ENCODE measurements at places on chromosomes 1 and 21.

- peak; percentile 37 for DNase-seq
Measured at GRCh38 chr1:51189421-51190073, 46.5 kb upstream of the RNF11 start.

DNA sequence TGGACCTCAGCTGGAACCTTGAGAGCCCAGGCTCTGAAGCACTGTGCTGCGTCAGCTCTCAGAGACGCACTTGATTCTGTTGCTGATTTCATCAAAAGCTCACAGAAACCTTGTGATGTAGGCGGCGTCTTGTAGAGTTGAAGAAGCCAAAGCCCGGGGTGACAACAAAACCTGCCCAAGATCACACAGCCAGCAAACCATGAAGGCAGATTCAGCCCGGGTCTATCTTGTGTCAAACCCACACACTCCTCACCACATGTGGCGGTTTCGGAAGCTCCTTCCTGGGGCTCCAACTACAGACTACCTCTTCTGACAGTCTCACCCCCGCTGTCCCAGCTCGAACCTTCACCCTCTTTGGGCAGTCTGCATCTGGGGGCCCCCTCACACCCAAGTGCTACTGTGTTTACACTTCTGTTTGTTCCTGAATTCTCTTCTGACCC is 50.4 kb downstream of the TENT5C start:
- peak; percentile 92 for DNase-seq

- DNase-seq, result no peak
Measured at GRCh38 chr1:30197639-30198450, 525.5 kb downstream of the MATN1 start.

DNA sequence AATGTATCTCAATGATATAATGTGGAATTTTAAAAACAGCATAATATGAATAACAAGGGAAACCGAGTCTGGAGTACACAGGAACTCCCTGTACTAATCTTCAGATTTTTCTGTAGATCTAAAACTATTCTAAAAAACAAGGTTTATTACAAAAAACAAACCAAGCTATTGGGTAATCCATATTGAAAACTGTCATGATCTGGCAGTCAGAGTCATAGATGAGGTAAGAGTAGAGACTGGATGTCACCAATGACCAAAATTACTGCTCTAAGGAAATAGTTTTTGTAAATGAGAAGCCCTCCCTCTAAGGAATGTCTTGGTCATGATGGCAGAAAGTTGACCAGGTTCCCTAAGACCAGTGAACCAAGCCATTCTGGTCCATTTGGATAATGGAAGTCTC is 2.4 kb upstream of the SPOCD1 start:
- DNase-seq, result no peak

DNA sequence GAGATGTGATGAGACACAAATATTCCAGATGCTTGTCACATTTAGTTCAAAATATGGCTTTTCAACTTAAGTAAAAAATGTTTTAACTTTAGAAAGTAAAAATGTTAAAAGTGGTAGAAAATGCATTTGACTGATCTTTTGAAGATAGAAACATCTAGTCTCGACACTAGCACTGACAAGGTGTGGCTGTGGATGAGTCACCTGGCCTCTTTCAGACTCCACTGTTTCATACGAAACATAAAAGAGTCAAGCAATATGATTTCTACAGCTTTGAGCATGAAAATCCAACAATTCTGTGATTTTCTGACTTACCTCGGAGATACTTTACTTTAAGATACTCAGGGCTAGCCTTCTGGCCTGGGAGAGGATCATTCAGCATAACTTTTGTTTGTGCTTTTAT is 47.7 kb downstream of the TTC13 start:
- DNase-seq, result no peak

DNA sequence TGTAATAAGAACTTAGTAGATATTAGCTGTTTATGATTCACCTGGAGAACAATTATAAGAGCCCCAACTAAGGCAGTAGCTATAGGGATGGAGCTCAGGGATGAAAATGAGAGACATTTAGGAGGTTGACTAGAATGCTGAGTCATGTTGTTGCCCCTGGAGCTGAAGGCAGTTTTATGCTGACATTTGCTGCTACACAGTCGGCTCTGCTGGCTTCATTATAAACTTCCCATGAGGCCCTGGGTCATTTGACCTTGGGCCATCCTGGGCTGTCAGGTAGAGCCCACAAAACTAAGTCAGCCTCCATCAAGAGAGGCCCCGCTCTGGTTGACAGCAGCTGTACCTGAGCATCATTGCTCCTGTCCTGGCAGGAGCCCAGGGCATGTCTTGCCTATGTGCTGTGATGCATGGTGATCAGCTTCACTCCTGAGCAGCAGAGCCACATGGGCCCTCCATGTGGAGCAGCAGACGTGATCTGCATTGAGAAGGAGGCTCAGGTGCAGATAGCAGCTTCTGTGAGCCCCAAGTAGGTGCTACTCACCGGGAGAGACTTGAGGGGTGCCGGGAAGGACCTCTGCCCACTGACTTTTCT is 112.4 kb downstream of the TBX19 start:
- DNase-seq, result no peak

DNA sequence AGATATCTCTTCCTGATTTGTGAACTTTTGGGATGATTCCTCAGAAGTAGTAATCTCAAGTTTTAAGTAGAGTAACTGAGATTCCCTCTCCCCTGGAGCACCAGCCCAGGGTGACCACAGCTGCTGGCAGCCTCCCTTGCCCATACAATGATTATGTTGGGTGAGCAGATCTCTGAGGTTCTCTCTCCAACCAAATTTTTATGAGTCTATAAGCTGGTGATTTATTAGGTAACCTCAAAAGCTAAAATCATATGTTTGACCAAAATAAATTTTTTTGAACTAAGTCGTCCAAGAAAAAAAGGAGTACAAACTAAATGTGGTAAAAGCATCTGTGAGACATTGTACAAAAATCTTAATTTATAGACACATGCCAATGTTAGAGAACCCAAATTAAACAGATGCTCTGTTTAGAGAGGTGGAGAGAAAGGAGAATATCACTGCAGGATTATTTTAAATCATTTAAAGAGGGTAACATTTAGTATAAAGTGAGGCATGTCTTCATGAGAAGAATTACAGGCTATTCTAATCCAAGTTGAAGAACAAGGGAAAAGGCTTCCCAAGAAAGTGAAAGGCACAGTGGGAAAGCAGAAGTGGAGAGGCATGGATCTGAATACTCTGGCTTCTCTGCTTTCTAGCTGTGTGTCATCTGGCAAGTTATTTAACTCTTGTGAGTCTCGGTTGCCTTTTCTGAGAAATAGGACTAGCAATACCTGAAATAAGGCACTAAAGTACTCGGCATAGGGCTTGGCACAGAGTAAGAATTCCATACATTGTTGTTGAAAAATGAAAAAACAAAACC is 2.5 kb downstream of the AKNAD1 start:
- DNase-seq, result no peak

DNA sequence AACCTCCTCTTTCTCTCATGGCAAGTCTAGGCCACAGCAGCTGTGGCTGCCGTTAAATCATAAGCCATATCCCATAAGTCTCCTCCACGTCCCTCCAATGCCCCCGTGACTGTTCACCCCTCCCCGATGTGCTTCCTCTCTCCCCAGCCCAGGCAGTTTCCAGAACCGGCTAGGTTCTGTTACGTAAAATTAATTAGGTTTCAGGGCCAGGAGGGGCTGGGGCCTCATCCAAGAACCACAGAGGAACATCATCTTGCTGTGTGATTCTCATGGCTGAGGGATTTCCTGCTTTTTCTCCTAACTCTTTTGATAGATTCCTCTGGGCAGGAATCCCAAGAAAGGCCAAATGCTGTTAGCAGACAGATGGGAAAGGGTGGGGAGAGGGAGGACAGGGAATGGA is 141.8 kb upstream of the AJAP1 start:
- DNase-seq, result no peak

- DNase-seq, result no peak
Measured at GRCh38 chr1:7993593-7994479, 32.3 kb downstream of the ERRFI1 start.

- DNase-seq, result no peak
Measured at GRCh38 chr21:28283641-28284490, 708.8 kb downstream of the LTN1 start.

DNA sequence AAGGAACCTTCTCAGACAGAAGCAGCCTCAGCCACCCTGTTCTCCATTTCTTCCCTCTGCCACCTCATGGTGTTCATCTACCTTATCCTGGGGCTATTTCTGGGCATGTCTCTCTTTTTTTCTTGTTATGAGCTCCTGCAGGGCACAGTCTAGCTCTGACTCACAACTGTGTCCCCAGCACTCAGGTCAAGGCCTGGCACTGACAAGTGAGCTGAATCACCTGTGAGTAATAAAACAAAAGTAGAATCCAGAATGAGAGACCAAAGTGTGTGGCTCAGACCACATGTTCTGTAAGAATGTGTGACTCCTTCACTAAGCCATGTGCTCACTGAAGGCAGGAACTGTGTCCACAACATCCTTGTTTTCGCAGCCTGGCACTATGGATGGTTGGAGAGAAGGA is 23.2 kb downstream of the C1orf94 start:
- DNase-seq, result peak; percentile 20

- DNase-seq, result no peak
Measured at GRCh38 chr21:31176080-31176551, 137.8 kb upstream of the KRTAP19-8 start.

- DNase-seq, result peak; percentile 11
Measured at GRCh38 chr21:23452384-23453083, 2154.7 kb downstream of the MRPL39 start.

DNA sequence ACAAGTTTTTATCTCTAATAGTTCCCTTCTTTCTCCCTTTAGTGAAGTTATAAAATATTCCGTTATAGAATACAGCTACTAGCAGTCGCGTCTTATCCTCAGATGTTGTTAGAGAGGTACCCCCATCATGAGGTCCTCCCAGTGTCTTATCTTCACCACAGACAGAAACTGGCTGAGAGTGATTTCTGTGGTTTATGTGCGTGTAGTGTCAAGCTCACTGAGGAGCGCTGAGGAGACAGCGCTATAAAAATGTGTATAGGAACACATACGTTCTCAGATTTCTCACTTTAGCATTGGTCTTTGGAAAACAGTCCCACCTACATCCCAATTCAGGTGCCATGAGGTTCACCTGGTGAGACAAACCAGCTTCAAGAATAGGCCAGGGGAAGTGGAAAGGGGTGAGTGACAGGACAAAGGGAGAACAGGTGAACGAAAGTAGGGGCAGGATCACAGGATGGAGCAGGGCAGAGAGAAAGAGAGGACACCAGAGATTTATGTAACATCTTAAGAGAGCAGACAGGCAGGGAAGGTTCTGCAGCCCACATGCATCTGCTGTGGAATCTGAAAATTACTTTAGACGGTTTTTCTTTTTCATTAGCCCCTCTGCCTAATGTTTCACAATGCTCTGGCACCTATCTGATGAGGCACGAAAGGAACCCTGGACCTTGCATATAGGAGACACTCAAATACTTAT is 2.7 kb upstream of the PLEKHO1 start:
- no peak for DNase-seq

DNA sequence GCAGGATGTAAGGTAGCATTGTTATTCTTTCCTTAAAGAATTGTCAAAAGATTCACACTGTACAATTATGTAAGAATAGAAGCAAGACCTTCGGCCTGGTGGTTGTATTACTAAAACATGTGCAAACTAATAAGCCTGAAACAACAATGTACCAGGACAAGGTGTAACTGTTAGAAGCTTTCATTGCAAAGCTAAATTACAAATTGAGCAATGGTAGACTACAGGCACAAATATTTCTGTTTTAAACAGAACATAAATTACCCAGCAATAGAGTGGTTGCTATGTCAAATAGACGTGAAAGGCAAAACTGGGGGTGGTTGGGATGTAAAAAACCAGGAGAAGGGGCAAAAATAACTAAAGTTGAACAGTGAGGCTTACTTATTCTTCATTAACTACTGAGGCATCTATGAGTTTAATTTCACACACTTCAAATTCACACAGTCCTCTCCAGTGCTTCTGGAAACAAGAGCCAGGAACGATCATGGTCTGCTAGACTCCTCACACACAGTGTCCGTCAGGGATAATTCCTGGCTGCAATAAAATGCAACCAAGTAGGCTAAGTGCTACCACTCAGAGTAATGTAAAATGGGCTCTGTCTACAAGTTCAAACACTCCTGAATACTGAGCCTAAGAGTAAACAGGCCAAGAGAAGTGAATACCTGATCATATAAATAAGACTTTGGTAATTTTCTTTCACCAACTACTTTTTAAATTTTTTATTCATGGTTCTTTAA is 39.3 kb upstream of the C1orf198 start:
- no peak for DNase-seq

DNA sequence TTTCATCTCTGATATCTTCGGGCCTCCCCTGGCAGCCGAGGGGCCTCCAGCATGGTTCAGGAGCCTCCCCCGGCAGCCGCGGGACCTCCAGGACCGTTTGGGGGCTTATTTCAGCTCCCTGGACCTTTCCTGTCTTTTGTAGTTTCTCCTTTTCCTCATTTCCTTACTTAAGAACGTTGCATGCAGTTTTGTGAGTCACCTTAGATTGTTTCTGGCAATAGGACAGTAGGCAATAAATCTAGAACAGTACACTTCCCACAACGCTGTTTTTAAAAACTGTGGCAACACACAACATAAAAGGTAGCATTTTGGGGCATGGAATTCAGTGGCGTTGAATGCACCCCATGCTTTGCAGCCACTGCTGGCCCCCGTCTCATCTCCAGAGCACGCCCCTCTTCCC is 24.4 kb downstream of the FAAP20 start:
- DNase-seq, result no peak

- no peak for DNase-seq
Measured at GRCh38 chr1:156804572-156805243, 11.9 kb downstream of the SH2D2A start.

DNA sequence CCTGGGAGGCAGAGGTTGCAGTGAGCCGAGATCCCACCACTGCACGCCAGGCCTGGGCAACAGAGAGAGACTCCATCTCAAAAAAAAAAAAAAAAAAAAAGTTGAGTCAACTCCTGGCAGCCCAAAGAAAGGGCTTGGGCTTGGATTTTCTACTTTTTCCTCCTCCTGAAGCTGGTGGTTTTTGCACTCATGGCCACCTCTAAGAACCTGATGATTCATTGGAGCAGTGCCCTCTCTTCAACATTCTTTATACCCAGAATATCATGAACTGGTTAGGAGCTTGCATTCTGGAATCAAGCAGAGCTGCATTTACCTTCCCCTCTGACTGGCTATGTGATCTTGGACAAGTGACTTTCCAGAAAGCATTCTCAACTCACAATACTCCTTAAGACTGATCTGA is 3.5 kb upstream of the ACTA1 start:
- no peak for DNase-seq

DNA sequence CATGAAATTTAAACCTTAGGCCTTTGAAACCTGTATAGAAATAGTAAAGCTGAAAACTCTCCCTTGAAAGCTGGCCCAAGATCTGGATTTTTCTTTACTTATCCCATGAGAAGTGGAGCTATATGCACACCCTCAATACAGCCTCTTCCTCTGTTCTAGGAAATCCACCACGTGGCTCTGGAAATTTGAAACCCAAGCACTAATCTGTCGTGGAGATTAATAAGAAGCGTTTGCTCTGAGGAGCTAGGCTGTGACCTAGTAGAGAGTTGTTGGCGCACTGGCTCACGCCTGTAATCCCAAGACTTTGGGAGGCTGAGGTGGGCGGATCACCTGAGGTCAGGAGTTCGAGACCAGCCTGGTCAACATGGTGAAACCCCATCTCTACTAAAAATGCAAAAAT is 291.3 kb upstream of the PLXNA2 start:
- DNase-seq, result no peak

- no peak for DNase-seq
Measured at GRCh38 chr1:158457246-158457645, 4.4 kb upstream of the OR10K1 start.

GRCh38 chr1:236536540-236536939 is 12.8 kb downstream of the LGALS8 start:
- DNase-seq, result no peak

Measured in activated CD4-positive, alpha-beta memory T cell treated with anti-CD3 and anti-CD28 coated beads for 36 hours (primary cell).